Stimulated activated CD4-positive, alpha-beta T cell treated with anti-CD3 and anti-CD28 coated beads, Interleukin-15, amount 100 ng/mL, for 24 hours (primary cell): ENCODE measurements at places on chromosomes 6 and 20.

DNA sequence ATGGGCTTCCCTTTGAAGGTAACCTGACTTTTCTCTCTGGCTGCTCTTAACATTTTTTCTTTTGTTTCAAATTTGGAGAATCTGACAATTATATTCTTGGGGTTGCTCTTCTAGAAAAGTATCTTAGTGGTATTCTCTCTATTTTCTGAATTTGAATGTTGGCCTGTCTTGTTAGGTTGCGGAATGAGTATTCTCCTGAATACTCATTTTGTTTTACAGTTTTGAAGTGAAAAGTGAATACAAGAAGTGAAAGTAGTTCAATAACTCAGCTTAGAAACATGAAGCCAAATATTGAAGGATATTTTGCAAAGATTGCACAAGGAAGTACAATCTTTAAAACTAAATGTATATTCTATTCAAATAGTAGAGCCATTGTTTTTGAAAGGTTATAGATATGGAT, 120.2 kb upstream of the MAP3K4 start:
- no peak for DNase-seq

DNA sequence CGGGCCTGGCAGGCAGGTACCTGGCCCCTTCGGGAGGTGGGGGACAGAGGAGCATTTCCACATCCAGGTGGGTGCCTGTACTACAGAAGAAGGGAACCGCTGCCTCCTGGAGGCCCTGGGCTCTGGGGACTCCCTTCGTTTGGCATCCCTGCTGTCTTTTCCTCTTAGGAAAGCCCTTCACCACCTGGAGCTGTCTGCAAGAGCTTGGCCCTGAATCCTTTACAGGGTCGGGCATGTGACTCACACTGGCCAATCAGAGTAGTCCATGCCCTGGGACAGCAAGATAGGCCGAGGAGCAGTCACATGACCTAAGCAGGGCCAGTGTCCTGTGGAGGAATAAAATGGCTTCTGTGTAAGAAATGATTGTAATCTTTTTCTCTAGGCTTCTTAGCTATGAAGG, 224.9 kb downstream of the ANKRD60 start:
- DNase-seq: no peak

DNA sequence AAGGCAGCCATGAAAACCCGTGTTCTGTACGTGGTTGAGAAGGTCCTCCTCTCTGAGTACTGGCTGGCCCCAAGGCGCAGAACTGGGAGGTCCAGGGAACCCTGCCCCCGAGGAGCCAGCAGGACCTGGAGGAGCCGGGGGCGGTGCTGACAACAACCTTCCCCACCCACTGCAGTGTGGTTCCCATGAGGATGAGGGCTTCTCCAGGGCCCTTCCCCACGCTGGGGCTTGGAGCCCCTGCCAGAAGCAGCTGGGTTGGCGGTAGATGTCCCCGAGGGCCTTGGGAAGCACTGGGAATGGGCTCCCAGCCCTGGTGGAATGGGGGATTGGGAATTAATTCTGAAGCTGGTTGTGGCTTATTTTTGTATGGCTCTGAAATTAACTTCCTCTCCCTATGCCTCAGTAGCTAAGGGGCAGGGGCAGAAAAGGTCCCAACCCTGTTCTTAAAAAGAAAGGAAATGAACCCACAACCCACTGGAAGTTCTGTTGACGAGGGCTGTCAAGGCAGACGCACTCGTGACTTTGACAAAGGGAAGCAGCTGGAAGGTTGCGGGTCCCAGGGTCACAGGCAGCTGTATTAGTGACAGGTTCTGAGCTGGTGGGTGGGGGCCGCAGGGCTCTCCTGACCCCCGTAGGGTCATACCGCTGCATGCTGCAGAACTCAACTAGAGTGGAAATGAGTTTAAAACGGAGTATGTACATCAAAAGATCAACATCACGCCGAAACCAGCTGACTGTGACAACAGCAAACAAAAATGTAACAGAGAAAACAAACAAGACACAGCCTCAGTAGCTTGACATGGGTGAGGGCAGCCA, 13.9 kb upstream of the HELZ2 start:
- no peak for DNase-seq

DNA sequence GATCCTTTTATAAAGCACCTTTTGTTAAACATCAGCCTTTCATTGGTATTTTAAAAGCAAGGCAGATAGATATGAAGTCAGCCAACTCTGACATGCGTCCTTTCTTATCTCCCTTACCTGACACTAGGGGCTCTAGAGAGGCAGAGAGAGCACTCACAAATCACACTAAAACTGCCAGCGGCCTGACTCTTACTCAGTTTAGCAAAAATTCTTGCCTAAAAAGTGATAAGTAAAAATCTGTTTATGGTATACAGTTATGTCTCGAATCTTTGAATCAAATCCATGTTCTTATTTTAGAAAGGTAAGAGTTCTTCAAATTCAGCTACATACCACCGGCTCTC, 10.4 kb upstream of the TDRD6 start:
- no peak for DNase-seq

- peak; percentile 66 for DNase-seq
These were observed 53.2 kb downstream of the IRF4 start for GRCh38 chr6:444653-445275.

DNA sequence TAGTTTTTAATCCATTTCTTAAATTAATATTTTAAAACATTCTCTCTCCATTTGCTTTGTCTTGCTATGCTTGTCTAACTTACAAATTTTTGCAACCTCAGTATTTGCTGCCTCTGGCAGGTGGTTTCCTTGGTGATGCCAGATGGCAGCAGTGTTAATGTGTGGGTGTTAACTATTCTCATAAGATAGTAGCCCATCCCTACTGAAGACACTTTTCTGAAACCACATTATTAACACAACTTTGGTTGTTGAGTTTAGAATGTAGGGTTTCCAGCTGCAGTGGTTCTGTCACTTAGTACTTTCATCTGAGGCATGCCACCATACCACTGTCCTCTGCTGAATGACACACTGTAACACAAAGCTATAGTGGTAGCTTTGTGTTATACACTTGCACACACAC, 75.1 kb downstream of the MYO6 start:
- DNase-seq: no peak

- DNase-seq: no peak
These were observed 7.2 kb upstream of the SYNJ2 start for GRCh38 chr6:157974341-157974894.

- no peak for DNase-seq
These were observed 7.1 kb downstream of the KIF13A start for GRCh38 chr6:17980329-17980728.

DNA sequence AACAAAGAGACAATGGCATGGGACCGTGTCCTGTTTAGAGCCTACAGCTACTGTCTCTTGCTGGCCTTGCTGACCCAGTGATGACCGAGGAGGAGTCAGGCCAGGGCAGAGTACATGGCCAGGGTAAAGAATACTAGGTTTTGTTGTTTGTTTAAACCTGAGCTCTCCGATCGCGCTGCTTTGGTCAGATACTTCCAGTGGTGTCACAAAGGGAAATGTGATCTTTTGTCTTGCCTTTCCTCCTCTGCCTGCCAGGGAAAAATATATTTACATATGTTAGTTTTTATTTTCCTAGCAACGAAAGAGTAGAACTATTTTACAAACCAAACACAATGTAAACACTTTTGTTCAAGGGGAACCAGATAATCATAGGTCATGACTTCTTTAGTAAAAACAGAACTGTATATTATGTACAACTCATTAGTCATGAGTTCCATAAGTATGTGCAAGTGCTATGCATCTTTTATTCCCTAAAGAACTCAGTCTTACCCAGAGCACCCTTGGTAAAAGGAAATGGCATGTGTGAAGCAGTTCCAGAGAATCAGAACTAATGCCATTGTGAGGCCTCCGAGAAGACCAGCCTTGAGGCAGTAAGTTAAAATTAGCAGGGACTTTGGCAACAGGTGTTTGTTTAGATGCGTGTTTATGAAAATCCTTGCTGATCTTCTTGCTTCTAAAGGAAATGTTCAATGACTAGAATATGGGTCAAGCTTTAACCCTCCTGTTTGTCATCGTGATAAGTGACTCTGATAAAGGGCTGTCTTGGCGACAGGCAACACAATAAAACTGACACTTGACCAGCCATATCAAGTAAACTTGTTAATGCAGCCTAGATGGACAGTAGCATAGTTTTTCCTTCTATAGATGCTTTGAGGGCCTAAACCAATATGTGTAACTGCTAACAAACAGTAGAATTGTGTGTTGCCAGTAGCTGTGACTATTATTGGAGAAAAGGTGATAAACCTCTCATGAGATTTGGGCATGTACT, 204.6 kb downstream of the NKAIN2 start:
- DNase-seq: no peak

- no peak for DNase-seq
These were observed 130.4 kb downstream of the PLG start for GRCh38 chr6:160832422-160832821.

DNA sequence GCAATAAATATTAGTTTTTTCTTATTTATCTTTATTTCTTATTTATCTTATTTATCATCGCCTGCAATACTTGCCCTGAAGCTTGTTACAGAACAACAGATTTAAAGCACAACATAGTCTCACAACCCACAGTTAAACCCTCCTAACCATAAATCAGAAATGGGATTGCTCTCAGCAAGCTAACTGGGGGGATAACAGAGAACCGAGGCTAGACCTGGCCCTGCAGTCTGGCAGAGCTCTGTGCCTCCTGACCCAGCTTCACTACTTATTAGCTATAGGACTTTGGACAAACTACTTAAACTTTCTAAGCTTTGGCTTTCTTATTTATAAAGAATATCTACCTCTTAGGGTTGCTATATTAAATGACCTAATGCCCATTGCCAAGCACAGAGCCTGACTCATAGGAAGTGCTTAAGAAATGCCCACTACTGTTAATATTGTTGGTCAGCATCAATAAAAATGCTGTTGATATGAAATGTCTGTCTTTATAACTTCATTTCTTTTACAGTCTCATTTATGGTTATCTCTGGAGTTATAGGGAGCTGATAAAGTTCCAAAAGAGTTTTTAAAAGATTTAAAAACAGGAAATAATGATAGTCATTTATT, 87.9 kb upstream of the BEND6 start:
- DNase-seq: no peak

DNA sequence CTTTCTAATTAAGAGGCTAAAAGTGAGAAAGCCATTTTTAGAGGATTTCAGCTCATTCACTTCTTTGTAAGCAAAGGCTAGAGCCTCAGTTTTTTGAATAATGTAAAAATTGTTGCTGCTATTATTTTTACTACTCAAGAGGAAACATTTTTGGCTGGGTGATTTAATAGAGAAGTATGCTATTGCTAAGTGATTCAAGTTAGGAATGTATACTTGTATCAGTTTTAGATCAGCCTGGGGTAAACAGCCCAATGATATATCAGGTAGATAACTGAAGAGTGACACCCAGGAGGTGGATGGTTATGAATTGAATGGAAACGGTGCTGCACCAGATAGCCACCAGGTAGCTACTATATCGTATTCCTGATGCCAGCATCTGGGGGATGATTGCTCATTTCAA, 9.2 kb downstream of the QKI start:
- no peak for DNase-seq

- DNase-seq: no peak
These were observed 32.7 kb downstream of the KATNA1 start for GRCh38 chr6:149615805-149616204.

- DNase-seq: no peak
These were observed 15.5 kb downstream of the RARS2 start for GRCh38 chr6:87574237-87574804.

- DNase-seq: peak; percentile 18
These were observed 62.2 kb upstream of the PLN start for GRCh38 chr6:118485601-118486550.

GRCh38 chr20:46683668-46683938, 5.6 kb downstream of the TP53RK start:
- DNase-seq: no peak

DNA sequence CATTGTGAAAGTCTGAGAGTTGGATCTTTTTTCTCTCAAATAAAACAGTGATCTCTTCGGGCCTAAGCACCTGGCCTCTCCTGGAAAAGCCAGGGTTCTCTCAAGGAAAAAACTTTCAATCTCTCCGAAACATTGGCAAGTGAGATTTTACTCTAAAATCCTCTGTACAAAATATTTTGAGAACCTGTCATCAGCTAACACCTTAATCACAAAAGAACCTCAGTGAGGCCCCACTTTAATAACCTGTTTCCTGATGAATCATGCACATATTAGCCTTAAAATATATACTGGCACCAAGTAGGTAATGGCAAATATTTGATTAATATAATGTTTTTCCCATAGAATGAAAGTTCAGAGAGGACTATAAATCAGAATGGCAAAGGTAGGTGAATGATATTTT, 177.9 kb downstream of the FRK start:
- DNase-seq: no peak

GRCh38 chr6:42563697-42564505, at the start of gene UBR2:
Gene UBR2 (plus strand): TSS chr6:42564029. CDS start chr6:42564320, 291 bp downstream.
- peak; percentile 96 for DNase-seq

DNA sequence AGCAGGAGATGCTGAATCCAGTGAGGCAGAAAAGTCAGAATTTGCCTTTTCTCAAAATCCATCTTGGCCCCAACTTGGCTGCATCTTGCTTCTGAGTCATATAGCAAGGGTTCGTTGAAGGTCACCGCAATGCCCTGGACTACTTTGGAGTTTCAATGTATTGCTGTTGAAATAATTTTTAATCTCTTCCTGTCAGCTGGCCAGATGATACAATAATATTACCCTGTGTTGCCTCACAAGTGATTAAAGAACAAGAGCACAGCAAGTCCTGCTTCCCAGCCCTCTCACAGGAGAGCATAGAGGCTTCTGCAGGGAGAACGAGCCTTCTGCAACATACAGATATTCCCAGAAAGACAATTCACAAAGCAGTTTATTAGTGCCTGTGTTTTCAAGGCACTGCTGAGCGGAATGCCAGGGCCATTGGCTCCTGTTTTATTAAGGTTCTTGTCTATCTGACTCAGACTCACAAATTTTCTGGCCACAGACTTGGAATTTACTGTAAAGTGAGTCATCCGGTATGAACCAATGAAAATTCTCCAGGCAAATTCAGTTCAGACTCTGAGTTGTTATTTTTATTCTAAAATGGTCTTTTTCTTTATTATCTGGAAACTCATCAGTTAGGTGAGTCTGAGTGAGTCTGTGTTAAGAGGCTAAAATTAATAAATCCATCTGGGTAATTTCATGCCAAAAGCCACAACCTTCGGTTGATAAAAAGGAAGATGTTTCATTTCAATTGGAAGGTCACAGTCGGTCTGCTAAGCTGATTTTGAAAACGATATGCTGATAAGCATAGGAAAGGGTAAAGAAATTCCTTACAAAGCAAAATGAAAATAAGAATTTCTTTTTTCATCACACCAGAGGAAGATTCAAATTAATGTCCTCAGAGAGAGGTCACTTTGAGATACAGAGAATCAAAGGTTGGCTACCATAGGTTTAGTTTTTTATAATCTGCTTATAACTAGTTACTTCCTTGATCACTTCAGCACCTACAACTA, 289.4 kb upstream of the STXBP5 start:
- no peak for DNase-seq
